ENCODE measurements at places on chromosomes 5 and 9.
A peak's percentile ranks its signal among the peaks of the same experiment; 100 is the strongest.

GRCh38 chr5:153900703-153901395 lies 137.9 kb downstream of the FAM114A2 start:
- peak; percentile 94 for DNase-seq

DNA sequence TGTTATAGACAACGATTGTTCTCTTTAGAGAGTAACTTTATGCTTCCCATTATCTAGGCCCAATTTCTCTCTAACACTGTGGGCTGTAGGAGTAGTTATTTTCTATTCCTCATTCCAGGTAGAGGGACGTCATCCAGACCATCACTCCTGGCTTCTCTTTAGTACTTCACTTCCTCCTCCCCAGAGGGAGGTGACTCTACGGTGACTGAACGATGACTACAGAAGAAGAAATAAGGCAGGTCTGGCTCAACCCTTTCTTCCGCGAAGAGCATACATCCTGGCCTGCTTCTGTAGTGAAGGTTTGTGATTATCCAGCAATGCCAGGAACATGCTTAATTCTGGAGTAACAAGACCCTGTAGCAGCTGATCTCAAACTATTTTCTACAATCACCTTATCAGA lies 50.8 kb downstream of the HMGCR start:
- DNase-seq = no peak

DNA sequence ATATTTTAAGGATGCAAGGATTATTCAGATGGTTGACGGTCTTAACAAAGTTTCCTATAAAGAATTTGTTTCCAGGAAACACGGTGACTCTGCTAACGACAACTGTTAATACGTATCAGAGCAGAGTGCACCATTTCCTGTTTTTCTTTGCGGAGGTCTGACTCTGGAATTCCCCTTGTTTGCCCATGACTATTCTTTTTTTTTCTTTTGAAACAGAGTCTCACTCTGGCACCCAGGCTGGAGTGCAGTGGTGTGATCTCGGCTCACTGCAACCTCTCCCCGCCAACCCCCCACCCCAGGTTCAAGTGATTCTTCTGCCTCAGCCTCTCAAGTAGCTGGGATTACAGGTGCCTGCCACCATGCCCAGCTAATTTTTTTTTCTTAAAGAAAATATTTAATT lies 115.9 kb downstream of the CDC42SE2 start:
- peak; percentile 85 for DNase-seq

DNA sequence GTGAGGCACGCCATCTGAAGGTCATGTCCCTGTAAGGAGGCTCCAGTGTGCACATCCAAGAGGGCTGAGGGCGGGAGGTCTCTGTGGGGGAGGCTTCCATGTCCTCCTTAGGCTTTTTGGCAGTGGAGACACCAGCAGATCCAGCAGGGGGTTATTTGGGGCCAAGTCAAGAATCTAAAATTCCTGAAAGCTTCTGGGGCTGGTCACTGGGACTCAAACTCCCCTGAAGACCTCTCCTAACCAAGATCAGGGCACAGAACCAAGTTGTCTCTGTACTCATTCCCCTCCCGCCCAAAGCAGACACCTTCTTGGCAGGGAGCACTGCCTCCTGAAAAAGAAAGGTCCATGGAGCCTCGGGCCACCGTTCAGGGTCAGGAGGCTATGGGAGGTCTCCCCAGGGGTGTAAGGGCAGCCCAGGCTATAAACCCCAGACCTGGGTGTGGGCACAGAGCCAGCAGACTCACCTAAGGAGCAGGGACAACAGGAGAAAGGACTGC lies 127.4 kb upstream of the ADRA1B start:
- DNase-seq = no peak

GRCh38 chr9:5450359-5451091 lies at the start of gene CD274:
TSS of gene CD274 (plus strand) at chr9:5450542. CDS start at chr9:5456114, 5,572 bp downstream.
- peak; percentile 98 for DNase-seq

DNA sequence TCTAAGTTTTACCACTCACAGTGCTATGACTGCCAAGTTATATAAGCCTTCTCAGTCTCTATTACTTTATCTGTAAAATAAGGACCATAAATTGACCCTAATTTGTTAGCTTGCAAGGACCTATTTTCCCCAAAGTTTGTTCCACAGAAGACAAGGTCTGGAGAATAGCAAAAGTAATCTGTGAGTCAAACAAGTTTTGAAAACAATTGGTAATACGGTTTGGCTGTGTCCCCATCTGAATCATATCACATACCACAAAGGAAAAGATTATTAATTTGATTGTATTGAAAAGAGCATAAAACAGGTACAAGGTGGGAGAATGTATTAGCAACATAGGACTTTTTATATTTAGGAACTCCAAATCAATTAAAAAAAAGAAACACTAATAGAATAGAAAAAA lies 124.0 kb upstream of the TARS1 start:
- DNase-seq = peak; percentile 33

DNA sequence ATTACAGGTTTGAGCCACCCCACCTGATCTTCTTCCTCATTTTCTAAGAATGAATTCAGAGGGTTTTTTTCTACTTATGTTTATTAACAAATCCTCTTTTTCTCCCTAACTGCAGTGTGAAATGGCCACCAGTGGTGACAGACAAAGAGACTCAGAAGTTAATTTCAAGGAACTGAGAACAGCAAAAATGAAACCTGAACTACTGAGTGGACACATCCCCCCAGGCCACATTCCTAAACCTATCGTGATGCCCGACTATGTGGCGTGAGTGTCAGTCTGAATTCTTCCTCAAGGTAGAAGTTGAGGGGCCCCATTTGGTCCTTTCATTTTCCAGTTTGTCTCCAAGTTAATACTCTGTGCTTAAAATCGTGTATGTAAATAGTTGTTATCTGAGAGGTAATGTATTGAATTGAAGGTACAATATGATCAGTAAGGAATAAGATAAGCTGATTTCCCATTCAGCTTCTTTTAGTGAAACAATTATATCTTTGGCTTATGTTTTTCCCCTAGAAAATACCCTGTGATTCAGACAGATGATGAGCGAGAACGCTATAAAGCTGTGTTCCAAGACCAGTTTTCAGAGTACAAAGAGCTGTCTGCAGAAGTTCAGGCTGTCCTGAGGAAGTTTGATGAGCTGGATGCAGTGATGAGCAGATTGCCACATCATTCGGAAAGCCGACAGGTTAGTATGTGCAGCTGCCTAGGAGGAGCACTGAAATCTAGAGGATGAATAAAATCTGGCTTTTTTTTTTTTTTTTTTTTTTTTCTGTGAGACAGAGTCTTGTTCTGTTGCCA lies 17.7 kb downstream of the MARVELD2 start:
- no peak for DNase-seq

- DNase-seq = no peak
These were observed 551 bp downstream of the N4BP3 start for GRCh38 chr5:178113841-178114324.

- peak; percentile 56 for DNase-seq
These were observed 81.6 kb downstream of the PSD2 start for GRCh38 chr5:139877129-139877597.

- DNase-seq = no peak
These were observed 51.6 kb downstream of the F2RL2 start for GRCh38 chr5:76571559-76571958.

GRCh38 chr5:37837414-37838032 lies 2.3 kb downstream of the GDNF start:
- peak; percentile 74 for DNase-seq

- no peak for DNase-seq
These were observed 73.3 kb downstream of the GHR start for GRCh38 chr5:42496397-42497156.

GRCh38 chr9:134642385-134643181 lies 980 bp downstream of the COL5A1 start:
- DNase-seq = peak; percentile 82

DNA sequence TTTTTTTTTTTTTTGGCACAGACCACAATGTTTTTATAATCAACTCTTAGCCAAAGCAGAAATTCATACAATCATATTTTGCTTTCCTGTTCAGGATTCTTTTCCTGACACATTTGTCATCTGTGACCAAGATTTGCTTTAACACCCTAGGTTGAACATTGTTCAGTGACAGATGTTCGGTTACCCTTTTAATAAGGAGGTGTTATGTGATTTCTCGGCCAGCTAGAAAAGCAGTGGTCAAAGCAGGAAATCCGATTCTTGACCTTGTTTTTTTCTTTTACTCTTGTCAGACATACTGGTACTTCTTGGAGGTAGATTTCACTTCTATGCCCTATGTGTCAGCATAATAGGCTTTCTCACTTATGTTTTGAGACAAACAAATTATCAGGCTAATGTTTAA lies 335.3 kb upstream of the ACTBL2 start:
- DNase-seq = peak; percentile 69

DNA sequence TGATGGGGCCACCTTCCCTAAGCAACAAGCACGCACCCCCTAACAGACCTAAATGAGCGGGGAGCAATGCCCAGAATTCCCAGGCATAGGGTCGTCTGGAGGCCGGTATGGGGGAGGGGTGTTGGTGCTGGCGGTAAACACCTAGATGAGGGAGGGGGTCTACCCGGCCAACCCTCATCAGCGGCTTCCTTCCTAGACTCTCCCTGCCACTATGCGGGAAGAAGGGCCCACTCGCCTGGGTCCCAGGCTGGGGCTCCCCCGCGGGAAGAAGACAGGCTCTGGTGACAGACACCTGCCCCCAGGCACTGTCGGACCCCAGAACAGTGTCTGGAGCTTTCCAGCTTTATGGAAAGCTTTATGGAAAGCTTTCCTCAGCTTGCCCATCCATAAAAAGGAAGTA lies 519.0 kb upstream of the SEMA6A start:
- DNase-seq = no peak

GRCh38 chr9:99563364-99563763 lies 258.3 kb upstream of the NR4A3 start:
- DNase-seq = no peak

GRCh38 chr9:91421128-91421765 lies 2.4 kb downstream of the NFIL3 start:
- peak; percentile 30 for DNase-seq

DNA sequence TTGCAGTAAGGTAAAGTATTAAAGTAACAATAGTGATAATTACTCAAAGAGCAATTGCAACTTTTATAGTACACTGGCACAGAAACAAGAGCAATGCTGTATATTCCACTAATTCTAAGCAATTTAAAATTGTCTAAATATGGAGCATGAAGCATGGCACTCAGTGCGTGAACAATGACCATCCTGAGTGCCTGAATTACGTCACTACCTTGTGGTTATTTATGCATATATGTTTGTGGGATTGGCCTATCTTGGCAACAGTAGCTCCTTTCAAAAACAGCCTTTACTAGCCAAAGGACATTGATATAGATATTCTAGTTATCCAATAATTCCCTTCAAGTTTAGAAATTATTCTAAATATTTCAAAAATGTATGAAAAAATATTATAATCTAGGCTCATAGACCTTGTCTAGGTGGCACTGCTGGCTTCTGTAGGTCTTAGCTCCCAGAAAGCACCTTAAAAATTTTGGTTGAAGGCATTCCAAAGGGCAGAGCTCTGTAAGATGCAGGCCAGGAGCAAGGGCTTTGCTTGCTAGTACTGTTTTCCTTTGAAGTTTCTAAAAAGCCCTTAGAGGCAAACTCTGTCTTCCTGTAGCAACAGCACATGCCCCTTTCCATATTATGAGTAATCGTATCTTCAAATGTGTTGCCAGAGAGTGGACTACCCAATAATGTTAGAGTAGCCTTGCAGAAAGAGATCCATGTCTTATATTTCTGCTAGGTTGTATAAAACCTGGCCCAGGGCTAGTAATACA lies 719.3 kb downstream of the NR2F1-AS1 start:
- no peak for DNase-seq

- DNase-seq = peak; percentile 46
These were observed 722.8 kb upstream of the GRAMD2B start for GRCh38 chr5:125700380-125700861.

- DNase-seq = no peak
These were observed 43.7 kb downstream of the SECISBP2 start for GRCh38 chr9:89361816-89362646.
